Kasumi-1 (cell line): ENCODE measurements at places on chromosomes 4 and X.

GRCh38 chrX:39820938-39821708 lies 276.6 kb downstream of the BCOR start:
- DNase-seq: no peak

DNA sequence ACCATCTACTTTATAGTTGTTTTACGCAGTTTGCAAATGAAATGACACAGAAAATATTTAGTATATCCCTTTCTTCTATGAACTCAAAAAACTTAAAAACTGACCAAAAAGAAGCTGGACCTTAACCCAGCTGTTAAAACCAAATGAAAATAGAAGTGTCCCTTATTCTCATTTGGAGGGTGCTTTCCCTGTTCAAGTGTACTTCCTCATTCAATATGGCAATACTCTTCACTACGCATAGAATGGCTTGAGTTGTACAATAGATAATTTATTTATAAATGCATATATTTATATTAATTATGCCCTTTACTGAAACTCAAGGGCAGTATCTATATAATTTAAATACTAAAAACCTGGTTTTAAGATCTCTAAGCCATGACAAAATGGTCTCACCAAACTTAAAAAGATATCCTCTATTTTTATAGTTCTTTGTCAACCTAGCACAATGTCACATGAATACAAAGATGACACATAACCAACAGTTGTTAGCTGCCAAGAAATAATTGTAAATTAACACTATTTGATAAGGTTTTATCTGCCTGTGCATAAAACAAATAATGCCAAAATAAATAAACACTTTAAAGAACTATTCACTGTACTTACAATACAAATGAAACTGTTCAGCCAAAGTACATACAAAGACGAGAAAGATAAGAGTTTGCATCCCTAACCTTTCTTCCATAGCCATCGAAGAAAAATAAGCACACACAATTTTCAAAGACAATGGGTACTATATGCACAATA lies 25.2 kb downstream of the YTHDC1 start:
- no peak for DNase-seq

DNA sequence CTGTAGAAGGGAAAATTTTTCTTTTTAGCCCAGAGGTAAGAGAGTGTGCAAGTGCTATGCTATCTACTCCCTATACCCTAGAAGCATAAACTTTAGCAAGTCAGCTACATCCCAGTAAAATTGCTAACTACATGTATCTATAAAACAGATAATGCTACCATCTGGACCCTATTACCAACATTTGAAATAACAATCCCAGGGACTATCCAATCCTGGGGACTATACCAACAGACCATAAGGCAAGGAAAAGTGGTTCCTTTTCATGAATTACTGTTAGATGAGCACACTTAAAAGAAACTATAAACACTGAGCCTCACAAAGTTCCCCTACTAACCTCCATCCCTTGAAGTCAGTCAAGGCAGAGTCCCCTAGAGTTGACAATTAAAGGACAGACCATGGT lies 213.6 kb upstream of the VEGFC start:
- DNase-seq: no peak

GRCh38 chr4:127229855-127230608 lies 402.7 kb upstream of the INTU start:
- no peak for DNase-seq

GRCh38 chrX:133749370-133749769 lies 236.0 kb downstream of the GPC3 start:
- DNase-seq: peak; percentile 52
